ENCODE measurements at places on chromosomes 3 and 15.

GRCh38 chr3:195005759-195006510 lies 265.0 kb downstream of the XXYLT1 start:
- DNase-seq, result no peak

- no peak for DNase-seq
Observed at GRCh38 chr15:71054286-71054952, 60.9 kb upstream of the THSD4 start.

DNA sequence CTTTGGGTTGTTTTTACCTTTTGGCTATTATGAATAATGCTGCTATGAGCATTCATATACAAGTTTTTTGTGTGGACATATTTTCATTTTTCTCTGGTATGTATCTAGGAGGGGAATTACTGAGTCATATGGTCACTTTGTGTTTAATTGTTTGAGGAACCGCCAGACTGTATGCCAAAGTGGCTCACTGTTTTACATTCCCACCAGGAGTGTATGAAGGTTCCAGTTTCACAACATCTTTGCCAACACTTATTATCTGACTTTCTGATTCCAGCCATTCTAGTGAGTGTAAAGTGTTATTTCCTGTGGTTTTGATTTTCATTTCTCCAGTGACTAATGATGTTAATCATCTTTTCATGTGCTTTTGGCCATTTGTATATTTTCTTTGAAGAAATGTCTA lies 51.8 kb downstream of the CMTM7 start:
- DNase-seq, result no peak

DNA sequence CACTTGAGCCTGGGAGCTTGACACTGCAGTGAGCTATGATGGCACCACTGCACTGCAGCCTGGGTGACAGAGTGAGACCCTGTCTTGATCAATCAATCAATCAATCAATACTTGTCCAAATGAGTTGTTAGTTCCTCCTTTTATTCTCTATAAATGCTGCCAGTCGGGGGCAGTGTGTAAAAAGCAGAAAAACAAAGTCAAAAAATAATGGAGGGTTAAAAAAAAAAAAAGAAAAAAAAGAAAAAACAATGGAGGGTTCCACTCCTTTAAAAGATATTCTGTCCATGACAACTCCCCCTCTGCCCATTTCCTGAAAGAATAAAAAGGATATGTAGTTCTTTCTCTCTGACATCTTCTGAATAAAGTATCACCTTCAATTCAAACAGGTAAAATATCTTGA lies 1068.6 kb downstream of the FHIT start:
- no peak for DNase-seq

GRCh38 chr3:112459750-112460149 lies 39.5 kb downstream of the BTLA start:
- no peak for DNase-seq

All from KBM-7 (cell line).